ENCODE measurements at places on chromosomes 12 and 14.
A peak's percentile ranks its signal among the peaks of the same experiment; 100 is the strongest.

GRCh38 chr12:63403256-63403655 lies 252.3 kb upstream of the AVPR1A start:
- no peak for DNase-seq

DNA sequence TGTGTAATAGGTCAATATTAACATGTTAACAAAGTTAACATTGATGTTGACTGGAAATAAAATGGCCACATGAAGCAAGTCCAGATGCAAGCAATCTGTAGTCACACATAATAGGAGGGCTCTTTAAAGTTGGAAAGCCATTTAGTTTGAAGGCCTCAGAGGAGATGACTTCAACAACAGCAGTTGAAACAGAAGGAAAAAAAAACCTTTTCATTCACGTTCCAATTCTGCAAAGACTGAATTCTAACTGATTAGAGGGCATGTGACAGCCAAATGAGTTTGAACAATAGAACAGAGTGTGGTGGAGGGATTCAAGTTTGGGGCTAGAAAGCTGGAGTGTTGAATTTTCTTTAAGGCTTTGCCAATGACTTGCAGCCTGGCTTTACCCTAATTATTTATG lies 41.5 kb upstream of the DAAM1 start:
- no peak for DNase-seq

DNA sequence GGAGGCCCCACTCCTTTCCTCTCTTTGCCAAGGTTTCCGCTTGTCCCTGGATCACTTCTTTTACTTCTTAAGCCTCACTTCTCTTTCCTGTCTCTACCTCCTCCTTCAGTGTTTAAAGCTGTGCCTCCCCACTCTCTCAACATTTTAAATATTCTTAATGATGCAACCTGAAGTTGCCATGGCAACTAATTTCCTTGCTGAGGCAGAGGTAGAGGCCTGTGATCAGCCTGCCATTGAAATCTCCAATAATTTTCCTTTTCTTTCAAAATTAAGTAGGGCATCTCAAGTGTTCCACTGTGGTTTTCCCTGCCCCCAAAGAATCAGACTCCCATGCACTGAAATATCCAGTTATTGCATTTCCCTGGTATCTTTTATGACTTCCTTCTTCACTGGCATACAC lies 108.6 kb upstream of the VRK1 start:
- no peak for DNase-seq

DNA sequence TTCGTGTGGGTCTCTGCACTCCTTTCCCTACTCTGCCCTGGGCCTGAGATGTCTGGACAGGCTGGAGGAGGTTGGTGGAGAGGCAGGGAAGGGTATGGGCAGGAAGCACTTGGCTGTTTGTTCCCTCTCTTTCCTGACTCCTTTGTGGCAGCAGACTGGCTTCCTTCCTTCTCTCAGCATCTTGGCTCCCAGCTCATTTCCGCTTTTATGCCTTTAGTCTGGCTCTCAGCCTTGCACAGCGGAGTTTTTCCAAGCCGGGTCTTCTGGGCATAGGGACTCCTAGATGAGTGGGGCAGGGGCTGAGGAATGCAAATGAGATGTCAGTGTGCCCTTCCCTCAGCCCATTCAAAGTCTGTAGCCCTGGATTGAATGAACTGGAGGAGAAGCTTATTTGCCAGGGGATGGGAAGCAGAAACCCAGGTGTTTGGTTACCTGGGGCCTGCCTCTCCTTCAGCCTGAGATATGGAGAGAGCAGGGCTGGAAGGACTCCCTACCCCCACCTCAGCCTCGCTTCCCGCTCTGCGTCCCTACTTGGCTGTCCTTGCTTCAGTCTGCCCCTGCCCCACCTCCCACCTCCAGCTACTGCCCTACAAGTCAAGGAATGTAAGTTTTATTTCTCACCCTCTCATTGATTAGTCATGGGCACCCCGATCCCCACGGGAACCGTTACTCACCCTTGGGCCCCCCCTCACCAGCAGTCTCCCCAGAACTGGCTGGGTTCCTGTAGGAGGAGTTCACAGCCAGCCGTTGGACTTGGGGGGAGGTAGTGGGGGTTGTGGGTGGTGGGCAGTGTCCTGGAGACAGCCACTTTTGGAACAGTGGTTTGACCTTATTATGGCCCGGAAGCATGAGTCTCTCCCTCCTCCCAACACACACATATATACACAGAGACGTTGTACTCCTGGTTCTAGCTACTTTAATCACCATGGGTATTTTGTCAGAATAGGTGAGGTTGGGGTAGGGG lies 9.3 kb upstream of the ITGA5 start:
- no peak for DNase-seq

DNA sequence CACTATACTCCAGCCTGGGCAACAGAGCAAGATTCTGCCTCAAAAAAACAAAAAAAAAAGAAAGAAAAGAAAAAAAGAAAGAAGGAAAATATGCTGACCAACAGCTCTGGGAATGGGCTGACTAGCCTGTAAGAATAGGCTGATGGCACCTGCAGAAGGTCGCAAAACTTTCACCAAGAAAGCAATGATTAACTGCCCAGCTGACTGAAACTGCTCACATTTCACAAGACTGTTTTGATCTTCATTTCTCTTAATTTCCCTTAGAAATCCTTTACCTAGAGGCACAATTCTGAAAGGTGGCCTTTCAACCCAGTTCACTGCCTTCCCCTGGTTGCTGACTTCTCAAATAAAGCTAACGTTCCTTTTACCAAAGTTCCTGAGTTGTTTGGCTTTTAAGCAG lies 12.4 kb downstream of the BEST3 start:
- no peak for DNase-seq

DNA sequence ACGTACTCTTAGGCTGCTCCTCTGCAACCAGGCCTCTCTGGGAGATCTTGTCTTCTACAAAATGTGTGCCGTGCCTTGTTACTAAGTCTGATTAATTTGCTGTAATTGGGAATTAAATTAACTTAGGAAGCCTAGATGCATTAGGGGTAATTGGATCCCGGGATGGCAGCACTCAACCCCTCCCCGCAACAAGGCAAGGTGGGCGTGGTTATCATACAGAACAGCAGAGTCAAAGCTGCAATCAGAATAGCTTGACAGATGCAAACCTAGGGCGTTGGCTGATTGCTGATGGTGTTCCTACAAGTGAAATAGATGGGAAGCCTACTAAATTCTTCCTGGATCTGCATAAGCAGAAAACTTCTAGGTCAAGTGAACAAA lies 34.5 kb upstream of the NFYB start:
- DNase-seq, result no peak

DNA sequence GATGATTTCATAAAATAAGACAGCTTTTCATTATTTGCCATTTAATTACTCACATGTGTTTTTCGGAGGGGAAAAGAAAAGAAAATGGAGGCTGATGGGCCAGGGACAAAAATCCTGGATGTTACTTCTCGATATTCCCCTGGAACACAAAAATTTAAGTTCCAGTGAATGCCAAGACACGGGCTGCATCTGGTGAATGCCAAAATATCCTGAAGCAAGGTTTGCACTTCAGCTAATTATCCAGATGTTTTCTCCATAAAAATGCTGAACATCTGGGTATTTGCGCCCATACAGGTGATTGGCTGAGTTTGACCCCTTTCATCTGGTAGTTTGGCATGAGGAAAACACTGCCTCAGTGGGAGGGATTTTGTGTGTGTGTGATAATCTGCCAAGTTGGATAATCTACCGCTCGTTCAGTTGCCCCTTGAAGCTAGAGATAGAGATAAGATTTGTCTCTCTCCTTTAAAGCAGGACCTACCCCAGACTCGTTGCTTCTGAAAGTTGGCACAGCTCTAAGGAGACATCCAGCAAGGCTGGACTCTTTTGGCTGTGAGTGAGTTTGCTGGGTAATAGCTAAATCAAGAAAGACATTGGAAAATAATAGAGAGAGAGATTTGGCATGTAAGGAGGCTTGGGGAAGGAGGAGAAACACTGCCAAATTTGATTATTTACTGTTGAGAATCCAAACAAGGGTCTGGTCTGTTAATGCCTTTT lies 390.0 kb downstream of the EGLN3 start:
- no peak for DNase-seq

- no peak for DNase-seq
Measured at GRCh38 chr12:19201661-19202060, 72.1 kb downstream of the PLEKHA5 start.

- DNase-seq, result no peak
Measured at GRCh38 chr12:31797230-31797872, 68.5 kb upstream of the AMN1 start.

GRCh38 chr12:101670007-101670671 lies 27.3 kb upstream of the CHPT1 start:
- DNase-seq, result no peak

DNA sequence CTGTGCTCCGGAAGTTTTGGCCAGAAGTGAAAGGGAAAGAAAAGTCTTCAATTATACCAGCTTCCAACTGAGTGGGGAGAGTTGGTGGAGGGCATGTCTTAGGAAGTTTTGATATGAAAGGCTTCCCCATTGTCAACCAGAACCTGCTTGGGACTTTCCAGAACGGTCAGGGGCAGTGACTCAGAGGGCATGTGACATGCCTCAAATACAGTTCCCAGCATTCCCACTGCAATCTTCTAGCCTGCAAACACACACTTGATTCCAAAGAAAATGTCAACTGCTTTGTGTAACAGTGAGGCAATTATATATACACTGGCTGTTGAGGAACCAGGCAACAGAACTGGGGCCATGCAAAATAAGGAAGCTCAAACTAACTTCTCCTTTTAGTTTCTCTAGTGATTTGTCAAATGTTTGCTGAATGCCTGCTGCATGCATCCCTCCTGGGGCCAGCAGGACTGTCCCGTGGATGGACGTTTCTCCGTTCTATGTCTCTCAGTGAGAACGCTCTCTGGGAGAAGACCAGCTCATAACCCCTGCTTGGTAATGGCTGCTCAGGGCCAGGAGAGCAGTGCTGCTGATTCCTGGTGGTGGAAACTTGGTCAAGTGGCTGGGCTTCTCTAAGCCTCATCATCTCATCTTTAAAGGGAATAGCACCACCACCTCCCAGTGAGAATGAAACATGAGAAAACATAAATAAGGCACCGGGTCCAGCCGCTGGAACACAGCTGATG lies 18.3 kb downstream of the SLC25A47 start:
- no peak for DNase-seq

DNA sequence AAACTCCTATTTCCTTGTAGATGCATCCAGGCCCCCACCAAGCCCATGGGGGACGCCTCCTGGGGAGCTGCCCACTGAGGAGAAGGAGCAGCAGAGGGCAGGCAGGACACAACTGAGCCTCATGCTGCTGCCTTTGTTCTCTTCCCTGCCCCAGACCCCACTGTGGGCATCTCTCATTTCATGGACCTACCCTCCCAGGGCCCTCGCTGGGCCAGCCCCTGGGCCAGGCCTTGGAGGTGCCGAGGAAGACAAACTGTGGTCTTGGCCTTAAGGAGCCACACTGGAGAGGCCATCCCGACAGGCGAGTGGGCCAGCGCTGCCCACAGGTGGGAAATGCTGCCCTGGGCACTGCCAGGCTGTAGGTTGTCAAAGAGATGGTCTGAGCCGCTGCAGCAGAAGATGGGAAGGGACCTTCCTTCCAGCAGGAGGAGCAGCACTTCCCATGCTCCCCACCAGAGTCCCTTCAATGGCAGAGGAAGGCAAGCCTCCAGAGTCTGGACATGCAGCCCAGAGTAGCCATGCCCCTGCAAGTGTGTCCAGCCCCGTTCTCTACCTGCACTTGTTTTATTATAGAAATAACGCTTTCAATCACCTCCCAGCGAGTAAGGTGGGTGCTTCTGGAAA lies 147.4 kb downstream of the BCL11B start:
- no peak for DNase-seq

DNA sequence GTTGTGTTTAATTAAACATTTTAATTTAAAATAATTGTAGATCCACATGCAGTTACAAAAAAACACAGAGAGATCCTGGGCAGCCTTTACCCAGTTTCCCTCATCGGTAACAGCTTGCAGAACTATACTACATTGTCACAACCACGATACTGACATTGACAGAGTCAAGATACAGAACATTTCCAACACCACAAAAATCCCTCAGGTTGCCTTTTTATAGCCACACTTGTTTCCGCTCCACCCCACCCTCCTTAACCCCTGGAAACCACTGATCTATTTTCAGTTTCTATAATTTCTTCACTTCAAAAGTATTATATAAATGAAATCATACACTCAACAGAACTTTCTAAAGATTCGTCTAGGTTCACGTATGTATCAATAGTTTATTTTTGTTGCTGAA lies 458.8 kb upstream of the SOX5 start:
- no peak for DNase-seq

DNA sequence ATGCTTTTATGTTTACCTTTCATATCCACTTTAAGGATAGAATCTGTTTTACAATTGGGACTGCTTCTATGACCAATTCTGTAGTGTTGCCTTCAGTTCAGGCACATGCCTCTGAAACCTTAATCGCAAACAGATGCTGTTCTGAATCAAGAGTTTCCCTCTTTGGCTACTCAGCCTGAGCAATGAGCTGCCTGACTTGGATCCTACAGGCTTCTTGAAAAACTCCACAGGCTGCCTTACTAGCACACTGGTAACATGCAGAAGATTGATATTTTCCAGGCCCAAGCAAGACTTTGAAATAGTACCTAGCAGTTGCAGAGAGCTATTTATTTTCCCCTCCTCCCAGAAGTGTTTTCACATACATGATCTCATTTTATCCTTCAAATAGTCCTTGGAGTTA lies 34.8 kb upstream of the PMCH start:
- no peak for DNase-seq

GRCh38 chr12:104975587-104976343 lies 10.4 kb upstream of the NOPCHAP1 start:
- DNase-seq, result no peak

GRCh38 chr14:54278665-54279295 lies 118.0 kb upstream of the CDKN3 start:
- no peak for DNase-seq

GRCh38 chr12:2813214-2814185 lies 1.0 kb downstream of the ITFG2 start:
- DNase-seq, result peak; percentile 45

- no peak for DNase-seq
Measured at GRCh38 chr12:62655666-62656151, 189.1 kb downstream of the MON2 start.

GRCh38 chr12:58927120-58927519 lies 6.8 kb upstream of the LRIG3 start:
- DNase-seq, result no peak

GRCh38 chr14:35155962-35156361 lies 33.6 kb downstream of the PRORP start:
- no peak for DNase-seq

DNA sequence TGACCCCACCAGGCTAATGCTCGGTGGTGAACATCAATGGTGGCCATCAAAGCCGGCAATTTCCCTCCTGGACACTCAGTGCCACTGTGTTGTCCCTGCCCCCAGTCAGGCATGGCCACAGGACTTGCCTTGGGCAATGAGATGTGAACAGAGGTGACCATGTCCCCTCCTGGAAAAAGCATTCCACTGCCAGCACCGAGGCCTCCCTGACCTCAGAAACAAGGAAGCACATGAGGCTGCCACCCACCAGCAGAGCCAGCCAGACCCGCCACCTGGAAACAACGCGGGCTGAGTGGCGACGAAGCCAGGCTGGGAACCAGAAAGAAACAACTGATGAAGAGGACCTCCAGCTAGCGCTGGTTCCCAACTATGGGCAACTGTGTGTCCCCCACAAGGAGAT lies 31.8 kb downstream of the ITPK1 start:
- DNase-seq, result no peak

GRCh38 chr14:34081576-34082136 lies 130.8 kb upstream of the EGLN3 start:
- no peak for DNase-seq

GRCh38 chr14:72545411-72546311 lies 348.2 kb downstream of the DPF3 start:
- DNase-seq, result no peak

All from NCI-H1436 (cell line).